ENCODE measurements at places on chromosomes 4 and X.

- DNase-seq, result no peak
Observed at GRCh38 chrX:63985906-63986305, 200.9 kb upstream of the ARHGEF9 start.

DNA sequence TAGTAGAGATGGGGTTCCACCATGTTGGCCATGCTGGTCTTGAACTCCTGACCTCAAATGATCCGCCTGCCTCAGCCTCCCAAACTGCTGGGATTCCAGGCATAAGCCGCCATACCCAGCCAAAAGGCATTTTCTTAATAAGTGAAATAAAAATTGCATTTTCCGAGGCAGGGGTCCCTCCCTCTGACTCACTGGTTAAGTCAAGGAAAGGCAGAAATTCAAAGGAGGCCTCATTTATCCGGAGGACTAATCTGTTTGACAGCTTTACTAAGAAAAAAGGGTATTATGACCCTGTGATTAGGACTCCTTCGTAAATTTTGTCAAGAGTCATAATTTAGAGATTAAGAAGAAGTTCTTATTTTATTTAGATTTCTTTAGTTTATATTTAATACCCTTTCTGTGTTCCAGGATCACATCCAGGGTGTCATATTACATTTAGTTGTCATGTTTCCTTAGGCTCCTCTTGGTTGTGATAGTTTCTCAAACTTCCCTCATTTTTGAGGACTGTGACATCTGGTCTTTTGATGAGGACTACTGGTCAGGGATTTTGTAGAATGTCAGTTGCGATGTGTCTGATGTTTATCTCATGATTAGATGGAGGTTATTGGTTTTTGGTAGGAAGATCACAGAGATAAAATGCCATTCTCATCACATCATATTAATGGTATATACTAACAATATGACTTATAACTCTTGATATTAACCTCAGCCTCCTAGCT, 753.7 kb upstream of the AMOT start:
- no peak for DNase-seq

DNA sequence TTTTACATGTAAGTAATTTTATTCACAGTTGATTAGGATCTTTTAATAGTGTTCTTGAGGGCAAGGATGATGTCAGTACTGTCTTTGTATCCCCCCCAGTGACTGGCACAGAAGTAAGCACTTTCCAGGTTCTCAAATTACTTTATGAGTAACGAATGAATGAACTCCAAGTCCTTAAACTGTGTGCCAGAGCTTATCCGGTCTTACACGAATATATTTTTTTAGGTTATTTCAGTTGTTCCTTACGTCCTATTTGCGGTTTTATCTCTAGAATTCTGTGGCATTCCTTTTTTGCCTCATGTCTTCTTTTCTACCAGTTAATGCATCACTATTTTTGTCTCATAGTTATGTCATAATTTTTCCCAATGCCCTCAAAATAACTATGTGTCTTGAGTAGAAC, 106.9 kb upstream of the MID1IP1 start:
- DNase-seq, result no peak

DNA sequence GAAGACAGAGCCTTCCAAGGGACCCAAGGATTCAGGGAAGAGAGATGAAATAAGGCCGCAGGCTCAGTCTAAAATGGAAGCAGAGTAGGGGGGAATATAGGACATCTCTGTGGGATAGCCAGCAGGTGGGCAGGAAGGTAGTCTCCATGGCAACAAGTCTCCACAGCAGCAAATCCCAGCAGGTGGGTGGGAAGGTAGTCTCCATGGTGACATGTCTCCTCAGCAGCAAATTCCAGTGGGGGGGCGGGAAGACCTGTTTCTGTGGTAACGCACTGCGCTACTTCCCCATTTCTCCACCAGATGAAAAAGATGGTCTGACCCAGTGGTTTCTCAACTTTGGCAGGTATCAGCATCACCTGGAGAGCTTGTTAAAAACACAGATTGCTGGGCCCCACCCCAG, 18.3 kb downstream of the NLGN3 start:
- DNase-seq, result no peak

DNA sequence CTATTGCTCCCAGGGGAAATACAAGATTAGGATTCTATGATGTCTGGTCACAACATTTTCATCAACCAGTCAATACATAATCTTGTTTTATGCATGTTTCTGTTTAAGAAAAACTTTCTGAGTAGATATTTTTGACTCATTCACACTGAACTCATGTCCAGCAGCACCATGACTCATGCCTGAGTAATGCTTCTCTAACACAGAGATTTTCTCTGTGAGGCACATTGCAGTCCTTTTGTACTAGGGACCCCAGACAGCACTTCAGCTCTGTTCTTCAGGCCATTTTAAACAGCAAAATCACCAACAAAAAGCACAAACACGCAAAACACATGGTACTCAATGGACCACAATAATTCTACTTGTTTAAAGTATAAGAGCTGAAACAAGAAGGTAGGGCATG, 83.6 kb downstream of the MXRA5 start:
- no peak for DNase-seq

GRCh38 chrX:151153086-151153485, 23.3 kb upstream of the GPR50 start:
- DNase-seq, result no peak

DNA sequence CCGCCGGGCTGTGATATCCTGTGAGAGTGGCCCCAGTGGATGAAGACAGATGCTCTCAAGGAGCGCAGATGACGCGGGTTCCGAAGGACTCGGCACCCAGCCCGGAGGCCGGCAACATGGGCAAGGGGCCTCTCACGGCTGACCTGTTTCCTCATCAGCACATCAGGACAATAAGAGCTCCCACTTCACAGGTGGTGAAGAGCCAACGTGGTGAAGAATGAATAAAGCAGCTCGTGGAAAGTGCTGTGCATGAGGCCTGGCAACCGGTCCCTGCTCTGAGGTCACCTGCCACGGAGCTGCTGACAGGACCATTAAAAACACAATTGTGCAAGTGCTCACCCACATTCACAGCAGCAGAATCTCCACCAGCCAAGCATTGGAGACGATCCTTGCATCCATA, 22.9 kb downstream of the ABLIM2 start:
- no peak for DNase-seq

DNA sequence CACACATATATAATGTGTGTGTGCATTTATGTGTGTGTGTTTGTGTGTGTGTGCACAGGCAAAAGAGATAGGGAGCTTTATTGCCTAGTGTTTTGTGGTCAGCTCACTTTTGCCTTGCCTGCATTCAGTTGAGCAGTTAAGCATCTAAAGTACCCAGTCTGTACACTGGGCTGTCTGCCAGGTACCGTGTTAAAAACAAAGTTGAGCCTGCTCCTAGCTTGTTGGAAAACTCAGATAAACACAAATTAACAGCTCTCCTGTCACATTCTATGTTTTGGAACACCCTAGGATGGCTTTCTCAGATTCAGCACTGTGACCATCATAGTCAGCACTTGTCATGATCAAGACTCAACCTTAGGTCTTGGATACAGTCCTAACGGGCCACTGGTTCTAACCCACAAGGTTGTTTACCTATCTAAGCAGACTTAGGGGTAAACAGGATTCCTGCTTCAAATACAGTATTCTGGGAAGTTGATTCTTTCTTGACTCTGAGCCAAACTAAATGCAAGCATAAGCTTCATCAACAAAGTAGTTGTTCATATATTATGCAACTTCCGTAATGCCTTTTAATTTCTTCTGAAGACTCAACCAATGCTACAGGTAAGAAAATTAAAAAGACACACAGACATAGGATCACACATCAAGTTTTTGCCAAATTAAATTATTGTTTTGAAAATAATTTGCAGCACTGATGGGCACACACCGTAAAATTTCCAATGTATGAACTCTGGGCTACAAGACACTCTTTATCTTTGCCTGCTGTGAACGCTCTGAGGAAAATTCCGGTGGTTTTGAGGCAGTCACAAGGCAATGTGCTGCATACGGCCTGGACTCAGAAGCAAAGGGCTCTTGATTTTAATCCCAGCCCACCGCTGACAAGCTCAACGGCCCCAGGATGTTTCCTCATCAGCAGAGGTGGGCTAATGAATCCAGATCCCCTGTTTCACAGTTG, 11.3 kb upstream of the CD99 start:
- DNase-seq, result no peak

DNA sequence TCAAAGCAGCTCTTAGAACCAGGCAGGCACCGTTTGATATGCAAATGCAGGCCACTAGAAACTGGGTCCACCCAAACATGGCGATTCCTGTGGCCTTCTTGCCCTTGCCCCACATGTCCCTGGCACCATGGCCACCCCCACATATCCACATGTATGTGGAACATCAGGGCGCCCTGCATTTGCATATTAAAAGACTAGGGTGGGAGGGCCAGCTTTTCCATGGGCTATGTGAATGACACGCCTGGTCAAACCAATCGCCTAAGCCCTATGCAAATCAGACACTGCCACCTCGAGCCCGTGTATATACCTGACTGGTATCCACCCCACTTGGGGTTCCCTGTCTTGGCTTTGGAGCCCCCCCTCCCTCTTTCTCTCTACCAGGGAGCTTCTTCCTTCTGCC, 107.0 kb downstream of the ABLIM2 start:
- DNase-seq, result no peak

DNA sequence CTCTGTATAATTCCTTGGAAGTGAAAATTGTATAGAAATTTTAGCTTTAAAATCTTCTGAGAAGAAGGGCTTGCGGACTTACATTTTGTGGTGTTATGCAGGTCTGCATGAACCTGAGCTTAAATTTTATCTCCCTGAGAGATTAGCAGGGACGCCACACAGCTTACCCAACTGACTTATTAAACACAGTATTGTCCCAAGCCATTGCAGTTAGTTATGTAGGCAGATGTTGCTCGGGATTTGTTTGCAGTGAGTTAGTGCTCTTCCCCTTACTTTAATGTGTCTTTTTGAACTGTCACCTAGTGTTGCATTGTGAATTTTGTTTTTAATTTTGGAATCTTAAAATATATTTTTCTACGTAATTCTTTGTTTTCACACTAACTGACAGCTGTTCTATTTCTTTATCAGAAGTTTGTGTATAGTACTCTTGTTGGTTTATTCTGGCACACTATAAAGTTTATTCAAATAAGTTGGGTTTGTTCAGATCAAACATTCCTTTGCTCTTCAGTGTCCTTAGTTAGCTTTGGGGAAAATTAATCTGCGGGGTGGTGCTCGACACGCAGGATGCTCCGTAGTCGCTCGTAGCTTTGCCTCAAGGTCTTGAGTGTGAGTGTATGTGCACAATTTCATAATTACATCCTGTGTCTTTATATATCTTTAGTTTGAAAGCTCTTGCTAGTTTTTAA, 145.4 kb downstream of the STIM2 start:
- DNase-seq, result no peak

GRCh38 chr4:144831971-144832370, 186.0 kb downstream of the HHIP start:
- DNase-seq, result no peak

- no peak for DNase-seq
Observed at GRCh38 chr4:56828784-56829535, 7.5 kb upstream of the SPINK2 start.

GRCh38 chr4:42625329-42625728, 31.6 kb downstream of the ATP8A1 start:
- no peak for DNase-seq

DNA sequence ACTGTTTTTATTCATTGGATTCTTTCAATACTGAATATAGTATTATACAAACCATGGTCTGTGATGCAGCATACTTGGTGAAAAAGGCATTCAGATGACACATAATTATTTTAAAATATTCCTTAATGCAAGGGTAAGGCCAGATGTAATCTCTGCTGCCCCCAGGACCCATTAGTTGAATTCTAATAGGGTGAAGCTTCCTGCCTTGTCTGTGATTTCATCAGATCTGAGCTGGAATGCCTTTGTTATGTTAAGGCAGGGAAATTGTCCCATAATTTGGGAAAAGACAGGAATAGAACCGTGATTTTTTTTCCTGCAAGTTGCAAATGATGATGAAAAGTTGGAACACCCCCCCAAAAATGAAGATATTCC, 26.1 kb downstream of the ZRSR2 start:
- no peak for DNase-seq

DNA sequence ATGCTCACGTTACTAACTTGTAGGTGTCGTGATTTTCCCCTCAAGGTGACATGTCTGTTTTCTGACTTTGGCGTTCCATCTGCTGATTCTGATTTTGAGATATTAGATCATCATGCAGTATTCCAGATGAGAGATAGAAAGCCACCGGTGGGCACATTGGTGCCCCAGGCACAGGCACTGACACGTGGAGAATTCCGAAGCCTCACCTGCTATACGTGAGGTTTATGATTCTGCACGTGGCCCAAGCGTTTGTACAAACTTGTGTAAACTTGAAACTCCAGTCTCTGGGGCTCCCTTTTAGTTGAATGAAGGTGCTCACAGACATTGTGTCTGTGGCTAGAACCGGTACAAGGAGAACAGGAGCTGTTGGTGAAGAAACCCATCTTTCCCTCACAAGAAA, 81.1 kb downstream of the TENM3 start:
- DNase-seq, result no peak

GRCh38 chr4:185426960-185427688, 1.4 kb upstream of the UFSP2 start:
- DNase-seq, result no peak

DNA sequence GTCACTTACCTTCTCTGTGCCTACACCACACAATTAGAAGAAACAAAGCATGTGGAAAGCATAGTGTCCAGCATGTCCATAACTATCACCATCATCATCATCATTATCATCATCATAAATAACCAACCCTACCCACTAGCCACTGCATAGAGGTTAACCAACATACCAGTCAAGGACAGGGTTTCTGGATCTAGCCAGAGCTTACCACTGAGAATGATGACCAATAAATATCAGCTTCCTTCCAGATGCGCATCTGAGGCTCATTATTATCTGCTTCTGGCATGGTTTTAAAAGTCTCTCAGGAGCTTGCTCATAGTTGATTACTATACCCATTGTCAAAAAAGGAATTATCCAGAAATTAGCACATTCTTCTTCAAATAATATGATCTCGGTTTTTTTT, 25.5 kb upstream of the MYOZ2 start:
- DNase-seq, result no peak

DNA sequence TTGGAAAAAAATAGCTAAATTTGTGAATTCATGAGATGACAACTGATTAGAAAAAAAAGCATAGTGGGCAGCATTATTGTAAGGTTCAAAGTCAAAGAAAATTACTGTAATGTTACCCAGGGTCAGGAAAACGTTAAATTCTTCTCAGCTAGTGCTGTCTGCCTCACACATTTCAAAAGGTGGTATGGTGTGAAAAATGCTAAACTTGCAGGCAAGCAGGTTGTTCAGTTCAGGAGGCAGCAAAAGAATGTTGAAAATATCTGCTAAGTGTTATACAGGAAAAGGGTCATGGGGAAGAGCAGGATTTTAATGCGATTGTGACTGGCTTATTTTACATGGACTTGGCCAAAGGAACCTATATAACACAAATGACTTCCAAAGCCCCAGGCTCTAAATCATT, 232.5 kb upstream of the NDST3 start:
- DNase-seq, result no peak

Data from esophagus squamous epithelium (tissue), 5 donors.